ENCODE measurements at places on chromosomes 1 and 21.

DNA sequence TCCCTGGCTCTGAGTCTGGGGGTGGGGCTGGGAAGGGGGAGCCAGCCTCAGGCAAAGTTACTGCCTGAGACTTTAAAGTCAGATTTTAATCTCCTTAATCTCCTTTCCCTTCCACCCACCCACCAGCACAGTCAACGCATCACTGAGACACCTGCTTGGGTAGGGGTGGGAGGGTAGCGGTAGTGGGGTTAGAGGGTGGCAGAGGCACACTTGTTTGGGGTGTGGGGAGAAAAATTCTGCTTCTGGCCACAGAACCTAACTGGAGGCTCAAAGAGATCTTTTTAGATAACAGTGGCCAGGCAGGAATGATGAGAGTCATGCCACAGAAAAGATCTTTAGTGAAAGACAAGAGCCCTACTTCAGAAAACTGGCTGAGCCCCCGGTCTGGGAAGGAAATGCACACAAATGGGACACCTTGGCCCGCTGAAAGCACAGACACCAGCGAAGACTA, 44.1 kb downstream of the CD247 start:
- DNase-seq, result no peak

DNA sequence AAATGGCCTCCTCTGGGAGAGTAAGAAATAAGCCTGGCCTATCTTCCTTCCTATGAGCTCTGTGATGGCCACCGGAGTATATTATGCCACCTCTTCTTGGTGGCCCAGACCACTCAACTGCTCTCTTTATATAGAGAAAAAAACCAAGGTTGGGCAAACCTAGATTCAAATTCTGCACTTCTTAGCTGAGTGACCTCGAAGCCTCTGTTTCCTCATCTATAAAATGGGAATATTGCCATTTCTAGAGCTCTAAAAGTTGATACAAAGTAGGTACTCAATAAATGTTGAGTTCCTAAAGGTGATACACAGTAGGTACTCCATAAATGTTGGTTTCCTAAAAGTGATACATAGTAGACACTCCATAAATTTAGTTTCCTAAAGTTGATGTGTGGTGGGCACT, 120.7 kb downstream of the HLCS start:
- no peak for DNase-seq

DNA sequence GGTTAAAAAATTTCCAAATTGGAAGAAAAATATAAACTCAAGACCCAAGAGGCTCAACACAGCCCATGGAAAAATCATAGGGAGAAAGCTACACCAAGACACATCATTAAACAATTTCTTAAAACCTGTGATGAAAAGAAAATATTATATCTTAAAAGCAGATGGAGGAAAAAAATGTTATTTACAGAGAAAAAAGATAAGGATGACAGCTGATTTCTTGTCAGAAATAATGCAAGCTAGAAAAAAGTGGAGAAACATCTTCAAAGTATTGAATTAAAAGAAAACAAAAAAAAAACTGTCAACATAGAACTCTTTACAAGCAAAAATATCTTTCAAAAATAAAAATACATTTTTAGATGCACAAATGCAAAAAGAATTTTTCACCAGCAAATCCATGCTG, 930.5 kb downstream of the ADGRL2 start:
- DNase-seq, result no peak

DNA sequence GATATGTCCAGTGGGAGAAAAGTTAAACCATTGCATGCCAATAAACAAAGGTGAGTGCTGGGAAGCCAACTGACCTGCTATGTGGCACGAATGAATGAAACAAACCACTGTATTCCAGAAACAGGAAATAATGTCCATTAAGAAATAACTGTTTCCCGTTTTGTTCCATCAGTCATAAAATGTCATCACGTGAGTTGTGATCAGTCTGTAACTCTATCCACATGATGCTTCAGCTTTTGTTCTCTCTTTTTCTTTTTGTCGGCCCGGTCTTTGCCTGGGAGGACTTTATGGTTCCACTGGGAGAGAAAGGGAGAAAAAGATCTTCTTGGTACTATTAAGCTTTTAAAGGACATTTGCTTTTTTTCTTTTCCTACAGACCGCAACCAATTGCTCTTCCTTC, 179.9 kb downstream of the TGFB2 start:
- DNase-seq, result no peak

DNA sequence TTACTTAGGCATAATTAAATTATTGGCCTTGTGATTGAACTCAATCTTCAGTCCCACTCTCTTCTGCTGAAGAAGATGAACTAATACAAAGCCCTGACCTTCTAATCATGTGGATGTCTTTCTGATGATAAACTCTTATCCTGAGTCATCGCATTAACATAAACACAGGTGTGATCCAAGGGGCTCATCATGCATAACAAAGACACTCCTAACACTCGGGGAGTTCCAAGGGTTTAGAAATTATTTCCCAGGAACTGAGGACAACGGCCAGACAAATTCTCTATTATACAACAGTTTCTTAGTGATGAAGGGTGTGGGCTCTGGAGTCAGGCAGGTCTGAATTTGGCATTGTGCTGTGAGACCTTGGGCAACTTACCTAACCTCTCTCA, 18.0 kb downstream of the DUSP10 start:
- no peak for DNase-seq

DNA sequence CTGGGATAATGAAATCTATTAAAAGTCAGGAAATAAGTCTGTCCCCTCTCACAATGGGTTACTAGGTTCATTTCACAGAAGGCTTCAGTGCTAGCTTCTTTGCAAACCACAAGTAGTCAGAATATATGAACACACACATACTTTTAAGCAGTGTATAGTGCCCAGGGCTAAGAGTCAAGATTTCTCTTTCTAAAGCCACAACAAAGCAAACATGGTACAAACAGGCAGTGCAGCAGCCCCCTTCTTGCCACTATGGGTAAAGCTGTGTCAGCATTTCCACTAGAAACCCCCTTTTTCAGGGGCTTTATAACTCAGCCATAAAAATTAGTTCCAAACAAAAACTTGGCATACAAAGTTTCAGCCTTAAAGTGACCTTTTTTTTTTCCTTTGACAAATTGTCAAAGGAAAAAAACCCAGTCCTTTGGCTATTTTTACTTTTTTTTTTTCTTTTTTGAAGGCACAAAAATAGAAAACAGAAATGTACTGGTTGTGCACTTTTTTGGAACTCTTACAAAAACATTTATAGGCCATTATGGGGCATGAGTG, 315.4 kb downstream of the LMO4 start:
- peak; percentile 50 for DNase-seq

DNA sequence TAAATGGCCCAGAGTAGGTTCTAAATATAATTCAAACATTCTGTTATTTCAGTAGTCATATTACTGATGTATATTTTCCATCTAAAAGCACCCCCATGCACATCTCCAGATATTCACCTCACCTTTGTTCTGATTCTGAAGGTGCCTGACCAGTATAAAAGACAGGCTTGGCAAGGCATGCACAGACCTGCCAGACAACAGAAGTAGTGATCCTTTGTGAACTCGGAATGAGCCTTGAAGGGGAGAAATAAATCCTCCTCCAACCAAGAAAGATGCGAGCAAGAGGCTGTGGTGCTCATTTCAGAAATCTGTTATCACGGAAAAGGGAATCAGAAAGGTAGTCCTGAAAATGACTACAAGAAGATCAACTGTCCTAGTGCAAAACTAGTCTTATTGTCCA, 287.3 kb downstream of the VAV3 start:
- DNase-seq, result no peak

DNA sequence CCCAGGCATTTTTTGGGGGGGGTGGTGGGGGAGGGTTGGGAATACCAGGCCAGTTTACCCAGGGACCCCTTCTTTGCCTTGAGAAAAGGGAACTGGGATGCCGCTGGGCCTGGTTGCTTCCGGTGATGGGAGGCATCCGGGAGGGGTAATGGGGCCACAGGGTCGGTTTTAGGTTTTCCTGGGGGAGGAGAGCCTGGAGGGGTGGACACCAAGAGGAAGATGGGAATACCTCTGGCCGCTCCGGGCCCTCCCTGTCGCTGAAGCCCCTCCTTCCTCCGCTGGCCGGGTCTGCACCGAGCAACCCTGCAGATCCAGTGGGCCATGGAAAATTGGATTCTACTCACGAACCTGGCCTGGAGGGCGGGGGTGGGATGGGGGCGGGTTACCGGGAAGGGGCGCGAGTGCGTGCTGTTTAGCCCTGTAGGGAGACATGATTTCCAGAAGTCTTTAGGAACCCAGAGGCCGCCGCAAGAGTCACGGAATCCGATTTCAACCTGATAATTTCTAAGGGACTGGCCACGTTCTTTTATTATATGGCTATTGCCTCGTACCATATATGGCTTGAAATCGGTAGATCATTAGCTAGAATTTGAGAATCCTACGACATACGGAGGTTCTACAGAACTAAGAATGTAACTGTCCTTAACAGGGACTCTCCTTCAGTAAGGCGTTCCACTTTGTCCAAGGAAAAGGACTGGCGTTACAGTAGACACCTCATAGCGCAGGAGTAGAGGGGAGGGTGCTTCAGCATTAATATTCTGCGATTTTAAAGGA, 749 bp downstream of the AKIRIN1 start:
- peak; percentile 18 for DNase-seq

- peak; percentile 10 for DNase-seq
These were observed 116.8 kb downstream of the LRRC53 start for GRCh38 chr1:74395571-74395970.

GRCh38 chr1:32349211-32349708, 13.0 kb downstream of the FAM229A start:
- no peak for DNase-seq

- DNase-seq, result no peak
These were observed 439.2 kb downstream of the PTBP2 start for GRCh38 chr1:97160818-97161217.

DNA sequence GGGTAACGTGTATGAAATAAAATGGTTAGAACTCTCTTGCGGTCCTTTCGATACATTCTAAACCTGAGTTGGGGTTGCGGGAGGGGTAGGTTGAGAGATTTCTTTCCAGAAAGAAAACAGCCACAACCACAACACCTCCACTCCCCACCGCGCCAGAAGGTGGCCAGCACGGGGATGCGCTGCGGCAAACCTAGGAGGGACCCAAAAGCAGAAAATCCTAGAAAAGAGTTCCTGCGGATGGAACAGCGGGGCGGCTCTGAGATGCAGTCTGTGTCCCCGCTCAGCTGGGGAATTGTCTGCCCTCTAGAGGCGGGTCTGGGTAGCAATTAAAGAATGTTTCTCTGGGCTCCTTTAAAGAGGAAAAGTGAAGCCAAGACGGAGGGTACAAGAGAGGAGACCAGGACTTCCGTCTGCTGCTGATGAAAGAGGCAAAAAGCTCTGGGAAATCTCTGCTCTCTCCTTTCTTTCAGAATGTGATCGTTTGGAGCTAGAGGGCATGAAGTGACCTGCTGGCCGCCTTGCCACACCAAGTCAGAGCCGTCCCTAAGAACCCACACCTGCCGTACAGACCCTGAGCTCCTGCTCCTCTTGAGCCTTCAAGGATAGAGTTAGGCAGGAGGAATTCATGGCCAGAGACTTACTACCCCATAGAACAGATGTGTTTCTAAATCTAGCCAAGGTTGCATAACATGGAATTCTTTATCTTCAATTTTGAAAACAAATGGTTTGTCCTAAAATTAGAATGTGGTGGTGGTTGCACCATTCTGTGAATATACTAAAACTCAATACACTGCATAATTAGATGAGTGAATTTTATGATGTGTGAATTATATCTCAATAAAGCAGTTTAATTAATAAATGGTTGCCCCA, 46.5 kb upstream of the COA6 start:
- peak; percentile 58 for DNase-seq

DNA sequence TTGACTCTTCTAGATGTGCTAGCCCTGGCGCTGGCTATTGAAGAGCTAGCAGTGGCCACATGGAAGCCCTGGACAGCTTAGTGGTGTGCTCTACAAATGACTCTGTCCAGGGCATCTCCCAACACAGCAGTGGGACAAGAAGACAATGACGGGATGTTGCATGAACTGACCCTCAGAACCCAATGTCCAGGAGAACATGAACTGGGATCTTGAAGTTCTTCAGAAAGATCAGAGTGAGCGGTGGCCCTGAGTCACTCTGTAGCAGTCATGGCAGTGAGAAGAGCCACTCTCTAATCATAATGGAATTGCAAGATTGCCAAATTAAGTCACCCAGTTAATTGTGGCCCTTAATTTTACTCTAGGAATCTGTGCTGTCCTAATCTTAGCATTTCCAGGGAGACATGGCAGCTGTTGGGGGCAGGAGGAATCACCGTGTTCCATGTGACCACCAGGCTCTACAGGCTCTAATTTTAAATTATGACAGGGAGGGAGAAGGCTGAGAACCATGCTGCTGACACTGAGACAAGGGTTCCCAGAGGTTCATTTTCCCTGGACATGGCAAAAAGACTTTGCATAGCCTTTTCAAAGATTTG, 10.2 kb upstream of the OBSCN start:
- DNase-seq, result no peak

DNA sequence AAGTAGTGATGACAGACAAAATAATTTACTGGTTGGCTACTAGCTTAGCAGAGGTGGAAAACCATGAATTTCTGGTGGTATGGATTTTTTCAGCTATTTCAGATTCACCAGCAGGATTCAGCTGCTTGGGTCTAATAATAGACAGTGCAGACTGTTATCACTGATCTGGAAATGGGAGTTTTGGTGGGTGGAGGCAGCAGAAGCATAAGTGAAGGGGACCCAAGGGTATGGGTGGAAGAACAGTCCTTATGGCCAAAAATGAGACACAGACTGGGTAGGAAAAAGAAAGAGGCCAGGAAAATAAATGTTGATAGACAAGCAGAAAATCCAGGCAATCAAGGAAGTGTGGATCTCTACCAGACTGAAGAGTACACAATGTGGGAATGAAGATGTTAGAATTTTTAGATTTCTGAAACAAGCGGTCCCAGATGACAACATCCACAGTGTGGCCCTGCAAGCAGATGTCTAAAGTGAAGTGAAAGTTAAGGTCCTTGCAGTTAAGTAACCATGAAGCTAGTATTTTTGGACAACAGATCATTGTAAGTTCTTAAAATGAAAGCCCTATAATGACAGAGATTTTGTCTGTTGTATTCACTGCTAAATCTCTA, 24.7 kb downstream of the LYST start:
- DNase-seq, result no peak

- no peak for DNase-seq
These were observed 115.5 kb downstream of the RERE start for GRCh38 chr1:8701794-8702471.

DNA sequence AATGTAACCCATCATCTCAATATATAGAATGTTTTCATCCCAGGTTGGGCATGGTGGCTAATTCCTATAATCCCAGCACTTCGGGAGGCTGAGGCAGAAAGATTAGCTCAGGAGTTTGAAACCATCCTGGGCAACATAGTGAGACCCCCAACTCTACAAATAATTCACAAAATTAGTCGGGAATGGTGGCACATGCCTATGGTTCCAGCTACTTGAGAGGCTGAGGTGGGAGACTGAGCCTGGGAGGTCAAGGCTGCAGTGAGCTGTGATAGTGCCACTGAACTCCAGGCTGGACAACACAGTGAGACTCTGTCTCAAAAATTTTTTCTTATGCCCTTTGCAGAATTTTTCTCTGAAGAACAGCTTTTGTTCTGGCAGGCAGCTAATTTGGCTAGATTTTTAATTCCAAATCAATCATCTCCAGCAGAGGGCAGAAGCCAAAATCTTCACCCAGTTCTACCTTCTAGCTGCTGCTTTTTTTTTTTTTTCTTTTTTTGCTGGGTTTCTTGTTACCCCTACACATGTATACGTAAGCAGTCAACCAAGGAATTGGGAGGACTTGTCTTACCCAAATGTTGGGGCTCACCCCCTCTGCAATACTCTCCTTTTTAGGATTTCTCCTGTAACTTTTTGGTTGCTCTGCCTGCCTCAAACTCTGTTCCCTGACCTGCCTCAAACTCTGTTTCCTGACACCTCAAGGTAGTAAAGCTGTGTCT, 2.7 kb upstream of the RAD54L start:
- DNase-seq, result peak; percentile 27
